ENCODE measurements at places on chromosomes 4 and X. TPM values are rescaled to one million over a fixed set of nuclear protein-coding genes. Genes with fewer than 3 reads are reported as not detected.

Gene CDX4
- total RNA-seq: not detected

Gene VGLL1
- not detected for total RNA-seq

Gene COX7B2
- total RNA-seq: not detected

Gene EDNRA
- total RNA-seq: 9.5 TPM

Gene TCEAL2
- 32.7 TPM for total RNA-seq

Gene GPAT3
- 1.7 TPM for total RNA-seq

Gene CENPI
- 1.7 TPM for total RNA-seq
